ENCODE measurements at places on chromosomes 11 and 22.

GRCh38 chr11:80443177-80443576 is 1002.3 kb upstream of the TENM4 start:
- H3K27me3 ChIP-seq: no peaks in the 10 kb centered on the region
- H3K4me1 ChIP-seq: no peaks in the 10 kb centered on the region
- no peak overlapping the region for H3K27ac ChIP-seq
- no peak for DNase-seq
- H3K36me3 ChIP-seq: no peaks in the 10 kb centered on the region

DNA sequence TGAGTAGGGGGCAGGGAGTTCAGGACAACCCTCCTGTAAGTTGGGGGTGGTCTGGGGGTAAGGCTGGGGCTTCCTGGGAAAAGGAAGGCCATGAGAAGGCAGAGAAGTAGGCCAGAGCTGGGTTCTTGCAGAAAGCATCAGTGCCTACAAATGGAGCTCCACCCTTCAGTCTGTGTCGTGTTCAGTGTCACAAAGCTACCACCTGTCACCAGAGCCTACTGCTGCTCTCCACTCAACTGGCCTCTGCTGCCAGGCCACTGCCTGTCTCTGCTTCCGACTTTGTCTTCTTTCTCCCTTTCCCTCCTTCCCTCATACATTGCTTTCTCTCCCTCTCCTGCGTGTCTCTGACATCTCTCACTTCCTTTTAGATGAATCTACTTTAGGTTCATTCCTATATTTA is 3.4 kb upstream of the WBP2NL start:
- no peak for DNase-seq
- no peaks in the 10 kb centered on the region for H3K27me3 ChIP-seq
- no peaks in the 10 kb centered on the region for H3K36me3 ChIP-seq
- H3K4me3 ChIP-seq: no peak overlapping the region
- peaks cover 21% of the 10 kb centered on the region for H3K4me1 ChIP-seq
- H3K27ac ChIP-seq: no peak overlapping the region

- no peaks in the 10 kb centered on the region for H3K4me1 ChIP-seq
- H3K27me3 ChIP-seq: no peaks in the 10 kb centered on the region
- no peak overlapping the region for H3K27ac ChIP-seq
- no peak overlapping the region for H3K4me3 ChIP-seq
Measured at GRCh38 chr11:120303004-120303637, 22.0 kb upstream of the TLCD5 start.

DNA sequence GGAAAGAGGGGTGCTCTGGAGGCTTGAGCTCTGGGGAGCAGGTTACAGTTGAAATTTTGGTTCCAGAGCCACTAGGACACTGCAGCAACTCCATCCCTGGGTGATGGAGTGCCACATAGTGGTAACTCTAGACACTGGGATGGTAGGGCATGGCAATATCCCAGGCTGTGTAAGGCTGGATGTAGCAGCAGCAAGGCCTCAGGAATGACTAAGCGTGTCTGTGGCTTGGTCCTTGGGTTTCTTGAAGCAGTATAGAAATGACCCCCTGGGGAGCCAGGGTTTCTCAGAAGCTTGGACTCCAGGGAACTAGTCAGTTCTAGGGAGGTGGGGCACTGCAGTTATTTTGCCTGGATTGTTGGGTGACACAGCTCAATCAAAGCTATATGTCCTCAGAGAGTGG is 8.1 kb downstream of the MS4A4A start:
- H3K4me3 ChIP-seq: no peak overlapping the region
- no peaks in the 10 kb centered on the region for H3K27me3 ChIP-seq
- H3K4me1 ChIP-seq: no peaks in the 10 kb centered on the region
- DNase-seq: no peak

Measured in CD4-positive, alpha-beta memory T cell (primary cell).